ENCODE measurements at places on chromosomes 2 and 18. TPM values are rescaled to one million over a fixed set of nuclear protein-coding genes. Genes with fewer than 3 reads are reported as not detected.

C2orf72 gene
- total RNA-seq: 2.4 TPM

DES gene
- 163 TPM for total RNA-seq

DNA sequence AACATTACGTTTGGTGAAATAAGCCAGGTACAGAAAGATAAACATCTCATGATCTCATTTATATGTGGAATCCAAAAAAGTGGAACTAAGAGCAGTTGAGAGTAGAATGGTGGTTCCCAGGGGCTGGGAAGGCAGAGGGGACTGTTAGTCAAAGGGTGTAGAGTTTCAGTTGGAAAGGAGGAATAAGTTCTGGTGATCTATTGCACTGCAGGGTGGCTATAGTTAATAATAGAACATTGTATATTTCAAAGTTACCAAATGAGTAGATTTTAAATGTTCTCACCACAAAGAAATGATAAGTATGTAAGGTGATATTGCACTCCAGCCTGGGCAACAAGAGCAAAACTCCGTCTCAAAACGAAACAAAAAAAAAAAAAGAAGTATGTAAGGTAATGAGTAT, 260.1 kb upstream of the RAB6C start:
- DNase-seq: no peak

- no peak for DNase-seq
These were observed 17.2 kb upstream of the KLF7 start for GRCh38 chr2:207182911-207183310.

All from lower leg skin (tissue), 4 donors.